Activated CD4-positive, alpha-beta T cell treated with anti-CD3 and anti-CD28 coated beads for 36 hours (primary cell): ENCODE measurements at places on chromosomes 11 and 22.

- no peak for DNase-seq
Observed at GRCh38 chr11:66595245-66595904, 2.4 kb downstream of the CCS start.

DNA sequence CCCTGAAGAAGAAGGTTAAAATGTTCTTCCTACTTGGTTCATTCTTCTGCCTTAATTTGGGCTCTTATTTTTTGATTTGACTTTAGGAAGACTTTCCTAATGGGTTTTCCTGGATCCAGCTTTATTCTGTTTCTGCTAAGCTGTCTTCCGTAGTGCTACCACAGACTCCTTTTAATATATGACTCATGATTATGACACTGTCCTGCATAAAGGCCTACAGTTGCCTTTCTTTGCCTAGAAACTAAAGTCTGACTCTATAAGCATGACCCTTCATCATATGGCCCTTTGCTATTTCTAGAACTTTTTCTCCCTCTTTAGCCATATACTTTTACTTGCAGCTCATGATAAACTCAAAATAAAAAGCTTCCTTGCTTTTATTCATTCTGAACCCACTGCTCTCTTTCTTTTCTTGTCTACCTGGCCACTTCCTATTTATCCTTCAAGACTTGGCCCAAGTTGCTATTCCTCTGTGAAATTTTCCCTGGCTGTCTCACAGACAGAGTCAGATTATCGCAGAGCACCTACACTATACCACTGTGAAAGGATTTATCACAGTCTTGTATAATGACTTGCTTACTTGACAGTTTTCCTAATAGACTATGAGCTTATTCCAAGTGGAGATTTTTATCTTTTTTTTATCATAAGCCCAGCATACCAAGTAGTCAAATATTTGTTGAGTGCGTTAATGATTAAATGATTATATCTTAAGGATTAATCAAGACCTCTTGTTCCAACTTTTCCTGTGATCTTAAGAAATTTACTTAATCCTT lies 24.7 kb downstream of the TBCEL start:
- DNase-seq: no peak

DNA sequence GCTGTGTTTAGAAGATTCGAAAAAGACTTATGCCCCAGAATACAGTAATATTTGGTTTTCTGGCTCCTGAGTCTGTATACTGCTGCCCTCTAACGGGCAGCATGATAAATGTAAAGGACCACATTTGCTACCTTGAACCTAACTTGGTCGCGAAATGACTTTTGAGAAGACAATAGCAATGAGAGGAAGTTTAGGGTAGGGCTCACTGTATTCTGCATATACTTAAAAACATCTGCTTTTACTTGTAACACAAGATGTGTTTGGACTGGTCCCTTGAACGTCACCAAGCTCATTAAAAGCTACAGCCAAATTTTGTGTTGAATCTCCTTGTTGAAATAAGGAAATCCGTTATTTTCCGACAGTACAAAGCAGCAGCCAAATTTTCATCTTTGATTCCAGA lies 309.1 kb downstream of the SWAP70 start:
- DNase-seq: peak; percentile 37

- peak; percentile 46 for DNase-seq
Observed at GRCh38 chr11:43316451-43316850, 4.7 kb downstream of the API5 start.

DNA sequence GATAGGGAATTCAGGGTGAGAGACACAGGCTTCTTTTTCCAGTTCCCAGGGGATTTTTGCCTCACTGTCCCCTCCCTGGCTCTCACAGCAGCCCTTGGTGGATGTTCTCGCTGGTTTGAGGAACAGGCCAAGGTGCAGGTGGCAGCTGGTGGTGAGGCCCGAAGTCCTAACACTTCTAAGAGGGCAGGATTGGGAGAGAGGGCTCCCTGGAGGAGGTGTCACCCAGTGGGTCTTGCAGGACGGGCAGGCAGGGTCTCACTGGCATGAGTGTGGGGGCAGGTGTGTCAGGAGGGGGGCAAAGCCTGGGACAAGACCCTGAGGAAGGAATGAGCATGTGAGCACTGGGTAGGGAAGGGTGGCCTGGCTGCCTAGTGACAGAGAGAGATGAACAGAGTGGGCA lies 9.2 kb downstream of the ADORA2A start:
- no peak for DNase-seq

DNA sequence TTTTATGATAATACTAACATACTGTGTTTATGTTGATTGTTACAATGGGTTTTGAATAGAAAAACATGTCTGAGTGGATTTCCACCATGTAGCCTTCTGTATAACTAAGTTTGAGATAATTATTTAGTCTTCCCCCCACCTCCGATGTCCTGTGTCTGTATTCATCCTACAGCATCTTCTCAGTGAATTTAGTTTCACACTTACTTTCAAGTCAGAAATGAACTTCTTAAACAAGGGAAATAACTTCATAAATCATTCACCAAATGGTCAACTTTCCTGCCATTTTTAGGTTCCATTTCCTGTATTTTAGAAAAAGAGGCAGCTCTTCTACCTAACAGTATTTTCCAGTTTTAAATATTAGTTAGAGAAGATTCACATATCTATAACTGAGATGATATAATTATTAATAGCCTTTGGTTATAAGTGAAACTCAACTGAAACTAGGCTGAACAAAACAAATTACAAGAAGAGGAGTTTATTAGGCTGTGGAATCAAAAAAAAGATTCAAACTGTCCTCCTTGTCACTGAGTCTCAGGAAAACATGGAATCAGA lies 3.5 kb downstream of the OR51B5 start:
- no peak for DNase-seq

DNA sequence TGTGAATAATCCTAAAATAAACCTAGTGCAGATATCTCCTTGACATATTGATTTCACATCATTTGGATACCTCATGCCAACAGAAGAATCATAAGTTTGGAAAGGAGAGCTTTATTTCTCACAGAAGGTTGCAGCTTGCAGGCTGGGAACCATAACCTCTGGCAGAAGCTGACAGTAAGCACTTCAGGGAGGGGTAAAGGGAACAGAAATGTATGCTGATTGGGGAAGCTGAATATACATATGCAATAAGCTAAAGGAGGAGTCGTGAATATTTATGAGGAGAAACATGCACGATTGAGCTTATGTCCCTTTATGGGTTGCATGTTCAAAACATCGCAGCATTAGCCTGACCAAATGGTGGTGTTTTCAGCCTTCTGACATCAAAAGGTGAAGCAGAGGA lies 814.5 kb downstream of the TBC1D22A start:
- DNase-seq: no peak

DNA sequence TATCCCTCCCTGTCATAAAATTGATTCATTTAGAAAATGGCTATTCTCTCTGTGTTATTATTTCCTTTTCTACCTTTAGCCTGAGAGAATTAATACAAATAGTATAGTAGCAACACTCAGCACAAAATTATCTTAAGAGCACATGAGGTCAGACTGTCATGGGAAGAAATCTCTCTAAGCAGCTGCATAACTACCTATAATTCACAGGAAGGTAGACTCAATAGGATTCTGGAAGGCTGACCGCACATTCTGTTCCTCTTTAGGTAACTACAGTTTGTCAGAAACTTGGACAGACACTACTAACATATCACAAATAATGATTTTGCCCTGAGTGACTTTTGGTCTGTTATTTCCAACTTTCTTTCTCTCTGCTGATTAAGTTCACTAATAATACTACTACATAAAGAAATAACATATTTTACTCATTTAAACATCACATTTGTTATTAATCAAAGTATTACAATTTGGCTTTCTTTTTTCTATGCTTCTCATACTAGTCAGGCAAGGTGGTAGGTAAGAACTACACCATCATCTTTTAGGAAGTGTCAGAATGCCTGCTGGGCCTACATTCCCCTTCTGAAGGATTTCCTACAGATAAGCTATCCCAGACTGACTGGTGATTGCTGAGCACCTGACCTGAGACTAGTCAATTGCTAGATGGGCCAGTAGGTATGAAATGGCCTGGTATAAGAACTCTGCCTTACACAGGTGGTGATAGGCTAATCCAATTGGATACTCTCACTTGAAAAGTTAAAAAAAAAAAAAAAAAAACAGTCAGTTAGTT lies 325.1 kb downstream of the DLG2 start:
- no peak for DNase-seq

GRCh38 chr11:130848361-130849214 lies 67.7 kb downstream of the SNX19 start:
- no peak for DNase-seq

DNA sequence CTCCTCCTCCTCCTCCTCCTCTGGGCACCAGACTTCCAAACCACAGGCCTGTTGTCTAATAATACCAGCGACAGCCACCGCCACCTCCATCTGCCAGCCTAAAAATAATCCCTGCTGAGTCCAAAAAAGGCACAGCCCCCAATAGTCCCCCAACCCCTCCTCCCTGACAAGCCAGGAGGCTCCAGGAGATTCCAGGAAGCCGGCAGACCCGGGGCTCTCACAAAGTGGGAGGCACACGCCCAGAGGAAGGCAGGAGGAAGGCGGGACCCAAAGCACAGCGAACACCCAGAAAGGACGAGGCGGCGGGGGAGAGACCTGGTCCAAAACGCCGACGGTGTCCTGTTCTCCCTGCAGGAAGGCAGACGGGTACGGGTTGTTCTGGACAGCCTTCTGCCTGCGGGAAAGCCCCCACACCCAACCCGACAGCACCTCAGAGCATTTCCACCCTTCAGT lies 5.9 kb downstream of the IGSF9B start:
- no peak for DNase-seq

DNA sequence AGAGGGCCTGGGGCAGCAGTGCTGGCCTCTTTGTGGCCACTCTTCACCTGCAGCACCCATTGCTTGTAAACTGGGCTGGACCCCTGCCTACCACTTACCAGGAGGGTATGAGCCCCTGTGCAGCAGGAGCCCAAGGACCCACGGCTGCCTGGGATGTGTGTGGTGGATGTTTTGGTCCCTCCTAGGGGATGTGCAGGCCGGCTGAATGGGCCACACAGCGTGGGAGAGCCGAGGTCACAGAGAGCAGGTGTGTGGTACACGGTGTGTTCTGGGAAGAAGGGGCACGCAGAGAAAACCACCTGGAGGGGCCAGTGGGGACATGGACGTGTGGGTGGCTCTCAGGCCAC lies 19.3 kb upstream of the GNB1L start:
- DNase-seq: peak; percentile 18

GRCh38 chr11:112835591-112836255 lies 125.5 kb upstream of the NCAM1 start:
- no peak for DNase-seq

GRCh38 chr11:278001-278951 lies at the start of gene NLRP6:
TSS of gene NLRP6 (plus strand) at chr11:278407. CDS start at chr11:278570, 163 bp downstream.
- no peak for DNase-seq

GRCh38 chr11:206526-207207 lies 532 bp downstream of the BET1L start:
- peak; percentile 36 for DNase-seq

GRCh38 chr11:120004723-120005122 lies 133.2 kb downstream of the TRIM29 start:
- DNase-seq: no peak

DNA sequence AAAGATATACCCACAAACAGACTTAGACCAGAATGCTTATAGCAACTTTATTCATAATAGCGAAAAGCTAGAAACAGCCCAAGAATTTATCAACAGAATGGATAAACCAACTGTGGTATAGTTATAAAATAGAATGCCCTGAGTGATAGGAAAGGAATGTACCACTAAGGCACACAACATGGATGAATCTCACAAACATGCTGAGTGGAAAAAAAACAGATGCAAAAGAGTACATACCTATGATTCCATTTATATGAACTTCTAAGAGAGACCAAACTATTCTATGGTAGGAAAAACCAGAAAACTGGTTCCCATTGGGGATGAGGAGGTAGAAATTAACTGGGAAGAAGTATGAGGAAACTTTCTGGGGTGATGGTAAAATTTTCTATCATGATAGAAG lies 40.4 kb upstream of the GRIK4 start:
- DNase-seq: no peak

DNA sequence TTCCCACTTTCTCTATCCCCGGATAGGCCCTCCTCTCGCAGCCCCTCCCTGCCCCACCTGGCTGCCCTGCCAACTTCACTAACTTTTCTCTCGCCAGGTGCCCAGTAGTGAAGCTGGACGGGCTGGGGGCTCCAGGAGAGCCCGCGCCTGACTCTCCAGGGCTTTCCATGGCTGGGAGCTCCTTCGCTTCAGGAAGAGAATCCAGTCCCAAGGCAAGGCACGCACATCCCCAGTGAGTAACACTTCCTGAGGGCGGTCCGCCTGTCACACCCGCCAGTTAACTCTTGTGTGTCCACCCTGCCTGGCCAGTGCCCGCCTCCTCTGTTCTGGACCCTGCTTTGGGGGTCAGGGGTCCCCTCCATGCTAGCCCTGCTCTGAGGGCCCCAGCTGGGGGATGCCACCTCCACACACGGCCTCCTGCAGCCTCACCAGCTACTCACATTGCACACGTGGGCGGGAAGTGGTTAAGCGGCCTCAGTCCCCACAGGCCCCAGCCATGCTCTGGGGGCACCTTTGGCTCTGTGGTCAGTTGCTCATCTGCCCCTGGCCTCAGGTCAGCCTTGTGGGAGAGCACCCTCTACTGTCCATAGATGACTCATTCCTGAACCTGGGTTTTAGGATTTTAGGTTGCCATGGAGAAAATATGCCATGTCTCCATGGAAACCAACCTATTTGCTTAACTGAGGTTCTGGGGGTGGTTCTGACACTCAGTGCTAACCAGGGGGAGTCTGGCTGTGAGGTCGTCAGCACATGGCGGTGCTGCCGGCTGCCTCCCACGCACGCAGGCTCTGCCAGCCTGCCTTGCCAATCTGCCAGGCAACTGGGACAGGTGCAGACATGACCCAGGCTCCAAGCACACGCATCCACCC lies at the start of gene RIN1:
RIN1 (minus strand) TSS at position 201 of the 869 bp plus-strand sequence; CDS start at position 169, 32 bp downstream.
- peak; percentile 79 for DNase-seq

- no peak for DNase-seq
Observed at GRCh38 chr11:14875163-14875562, 16.9 kb downstream of the CYP2R1 start.

DNA sequence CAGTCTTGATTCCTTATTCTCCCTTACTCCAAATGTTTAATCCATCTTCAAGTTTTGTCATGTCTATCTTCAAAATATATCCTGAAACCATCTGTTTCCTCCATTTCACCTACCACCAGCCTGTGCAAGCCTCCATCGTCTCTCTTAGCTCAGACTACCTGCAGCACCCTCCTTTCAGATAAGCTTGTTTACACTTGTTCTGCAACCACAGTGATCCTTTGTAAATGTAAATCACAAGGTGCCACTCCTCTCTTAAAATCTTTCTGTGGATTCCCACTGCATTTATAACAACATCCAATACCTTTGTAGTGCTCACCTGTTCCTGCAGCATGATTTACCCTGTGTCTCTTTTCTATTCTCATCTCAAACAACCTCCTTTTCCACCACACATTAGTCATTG lies 31.8 kb upstream of the GPR83 start:
- DNase-seq: no peak

GRCh38 chr22:30885001-30885366 lies 83.6 kb downstream of the MORC2 start:
- no peak for DNase-seq
